ENCODE measurements at places on chromosomes 11 and 22.

DNA sequence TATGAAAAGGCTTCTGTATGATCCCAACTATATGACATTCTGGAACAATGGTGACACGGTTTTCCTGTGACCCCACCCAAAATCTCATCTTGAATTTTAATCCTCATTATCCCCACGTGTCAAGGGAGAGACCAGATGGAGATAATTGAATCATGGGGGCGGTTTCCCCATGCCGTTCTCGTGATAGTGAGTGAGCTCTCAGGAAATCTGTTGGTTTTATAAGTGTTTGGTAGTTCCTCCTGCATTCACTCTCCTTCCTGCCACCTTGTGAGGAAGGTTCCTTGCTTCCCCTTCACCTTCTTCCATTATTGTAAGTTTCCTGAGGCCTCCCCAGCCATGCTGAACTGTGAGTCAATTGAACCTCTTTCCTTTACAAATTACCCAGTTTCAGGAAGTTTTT, 53.1 kb upstream of the TSPAN18 start:
- DNase-seq: no peak

- DNase-seq: no peak
These were observed 47.2 kb downstream of the PIWIL3 start for GRCh38 chr22:24727218-24727851.

DNA sequence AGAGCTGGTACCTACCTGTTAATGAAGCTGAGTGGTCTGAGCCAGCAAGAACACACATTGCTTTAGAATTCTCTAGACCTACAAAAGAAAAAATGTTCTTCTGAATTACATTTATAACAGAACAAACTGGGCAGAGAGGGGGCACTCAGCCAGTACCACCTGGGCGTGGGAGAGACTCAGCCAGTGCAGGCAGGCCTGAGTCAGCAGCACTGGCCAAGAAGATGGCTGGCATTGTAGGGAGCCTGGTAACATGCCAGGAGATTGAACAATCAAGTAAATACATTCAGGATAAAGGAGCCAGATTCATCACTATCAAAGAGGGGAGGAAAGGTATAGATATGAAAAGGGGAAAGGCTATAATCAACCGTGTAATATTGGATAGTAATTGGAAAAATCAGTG, 19.9 kb downstream of the SERGEF start:
- DNase-seq: peak; percentile 63

GRCh38 chr11:73333640-73334383, 25.7 kb downstream of the ARHGEF17 start:
- DNase-seq: no peak

DNA sequence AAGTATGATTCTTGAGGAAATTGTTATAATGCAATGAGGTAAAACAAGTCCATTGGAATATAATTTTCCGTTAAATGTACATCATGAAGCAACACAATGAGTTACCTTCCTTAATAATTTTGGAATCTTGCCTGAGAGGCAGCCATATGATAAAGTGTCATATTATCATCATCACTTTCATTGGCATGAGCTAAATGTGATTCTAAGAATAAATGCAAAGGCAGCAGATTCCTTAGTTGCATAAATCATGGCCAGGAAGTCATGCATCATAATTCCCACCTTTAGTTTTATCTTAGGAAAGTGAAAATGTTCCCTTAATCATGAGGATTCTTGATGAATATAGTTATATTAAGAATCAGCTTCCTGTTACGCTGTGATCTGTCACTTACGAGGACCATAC, 14.2 kb upstream of the MMP1 start:
- DNase-seq: no peak

GRCh38 chr11:119034813-119035212, 4.1 kb upstream of the SLC37A4 start:
- DNase-seq: no peak

DNA sequence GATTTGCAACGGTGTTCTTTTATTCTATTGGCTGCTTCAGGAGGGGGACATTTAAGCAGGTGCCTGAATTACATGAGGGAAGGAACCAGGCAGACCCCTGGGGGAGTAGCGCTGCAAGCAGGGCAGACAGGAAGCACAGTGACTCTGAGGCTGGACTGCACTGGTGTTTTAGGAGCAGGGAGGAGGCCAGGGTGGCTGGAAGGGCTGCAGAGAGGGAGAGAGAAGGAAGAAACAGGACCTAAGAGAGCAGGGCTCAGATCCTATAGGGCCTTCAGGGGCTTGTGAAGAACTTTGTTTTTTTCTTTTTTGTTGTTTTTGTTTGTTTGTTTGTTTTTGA, 62.5 kb upstream of the SORL1-AS1 start:
- DNase-seq: no peak

- DNase-seq: no peak
These were observed 28.4 kb downstream of the ARFGAP2 start for GRCh38 chr11:47148270-47148669.

Data from cerebellar nuclear complex (tissue), 1 donor.